ENCODE measurements at places on chromosomes 4 and X.

GRCh38 chr4:137213372-137214173 lies 318.7 kb downstream of the PCDH18 start:
- DNase-seq = no peak

DNA sequence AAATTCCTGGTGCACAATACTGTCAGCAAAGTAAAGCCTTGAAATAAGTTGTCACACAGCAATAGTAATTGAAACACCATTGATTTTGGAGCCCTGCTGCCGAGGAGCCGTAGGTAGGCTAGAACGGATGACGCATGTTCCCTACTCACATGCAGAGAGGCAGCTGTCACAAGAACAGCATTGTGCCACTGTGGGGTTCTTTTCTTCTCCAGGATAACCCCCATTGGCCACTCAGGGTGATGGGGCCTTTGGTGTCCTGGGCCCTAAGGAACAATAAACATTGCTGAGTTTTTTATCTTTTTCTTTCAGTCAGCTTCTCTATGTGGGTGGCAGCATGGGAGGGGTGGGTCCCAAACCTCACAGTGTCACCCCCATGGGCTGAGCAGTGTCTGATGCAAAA lies 542.3 kb downstream of the BCOR start:
- DNase-seq = no peak

GRCh38 chr4:103429283-103429682 lies 231.1 kb upstream of the CENPE start:
- no peak for DNase-seq

- DNase-seq = no peak
Measured at GRCh38 chr4:98890702-98891455, 38.1 kb downstream of the EIF4E start.

GRCh38 chrX:64580035-64580434 lies 184.8 kb upstream of the MTMR8 start:
- DNase-seq = no peak

DNA sequence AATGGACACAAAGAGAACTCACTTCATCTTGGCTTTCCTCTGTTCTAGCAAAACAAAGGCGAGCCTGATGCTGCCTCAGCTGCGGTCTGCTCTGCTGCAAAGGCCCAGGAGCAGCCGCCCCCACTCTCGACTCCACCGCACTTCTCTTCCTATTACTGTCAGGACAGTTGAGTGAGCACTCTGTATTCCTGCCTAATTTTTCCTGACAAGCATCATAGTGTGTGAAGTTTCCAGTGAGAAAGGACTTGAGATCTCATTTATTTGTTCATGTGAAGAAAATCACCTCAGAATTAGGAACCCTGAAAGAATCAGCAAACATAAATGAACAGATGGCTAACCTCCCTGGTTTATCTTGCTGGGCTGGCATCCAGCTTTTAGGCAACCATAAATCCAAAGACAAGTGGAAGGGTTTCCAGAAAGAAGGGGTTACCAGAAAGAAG lies 15.6 kb downstream of the SCARB2 start:
- no peak for DNase-seq

DNA sequence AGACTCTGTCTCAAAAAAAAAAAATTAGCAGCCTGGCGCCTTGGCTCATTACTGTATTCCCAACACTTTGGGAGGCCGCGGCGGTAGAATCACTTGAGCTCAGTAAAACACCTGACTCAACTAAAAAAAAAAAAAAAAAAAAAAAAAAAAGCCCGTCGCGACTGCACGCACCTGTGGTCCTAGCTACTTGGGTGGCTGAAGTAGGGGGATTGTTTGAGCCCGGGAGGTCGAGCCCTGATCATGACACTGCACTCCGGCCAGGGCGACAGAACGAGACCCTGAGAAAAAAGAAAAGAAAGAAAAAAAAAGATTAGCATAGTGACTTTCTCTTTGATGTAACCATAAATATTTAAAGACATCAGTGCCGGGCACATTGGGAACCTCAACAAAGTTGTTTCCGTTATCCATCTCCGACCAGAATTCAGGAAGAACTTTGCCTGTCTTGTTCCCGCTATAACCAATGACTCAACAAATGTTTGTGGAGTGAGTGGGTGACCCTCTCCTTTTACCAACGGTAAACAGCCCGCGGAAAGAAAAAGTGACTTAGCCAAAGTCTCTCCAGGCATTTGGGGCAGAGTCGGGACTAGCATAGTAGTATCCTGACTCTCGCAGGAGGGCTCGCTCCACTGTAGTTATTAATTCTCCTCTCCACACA lies 553 bp upstream of the MED28 start:
- peak; percentile 56 for DNase-seq

DNA sequence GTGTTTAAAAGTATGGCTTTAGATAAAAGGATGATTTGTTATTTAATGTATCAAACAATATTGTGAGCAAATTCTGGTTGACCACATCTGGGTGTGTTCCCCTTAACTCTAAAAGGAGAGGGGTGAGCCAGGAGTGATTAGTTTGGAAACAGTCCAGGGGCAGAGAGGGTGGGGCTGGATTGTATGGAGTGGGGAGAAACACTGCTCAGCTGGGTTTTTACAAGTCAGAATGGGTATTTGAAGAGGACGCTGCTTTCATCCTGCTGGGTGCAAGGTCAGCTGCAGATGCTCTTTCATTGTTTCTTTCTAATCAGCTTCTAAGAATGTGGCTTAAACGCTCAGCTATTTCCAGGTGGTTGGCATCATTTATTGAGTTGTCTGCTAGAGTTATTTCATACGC lies 82.8 kb upstream of the LIMCH1 start:
- no peak for DNase-seq

DNA sequence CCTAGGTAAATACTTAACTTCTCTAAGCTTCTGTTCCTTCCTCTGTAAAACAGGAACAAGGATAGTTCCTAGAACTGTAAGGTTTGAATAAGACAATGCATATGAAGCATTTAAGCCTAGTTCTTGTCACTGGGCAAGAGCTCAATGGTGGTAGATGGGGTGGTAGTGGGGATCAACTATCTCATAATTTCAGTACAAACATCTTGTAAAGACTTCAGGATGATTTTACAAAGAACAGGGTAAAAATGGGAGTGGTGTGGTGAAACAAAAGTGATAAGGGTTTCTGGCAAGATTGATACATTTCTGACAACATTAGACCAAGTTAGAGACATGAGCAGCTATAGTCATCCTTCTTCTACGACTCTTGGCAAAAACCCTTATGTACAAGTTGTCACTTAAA lies 137.8 kb downstream of the SCFD2 start:
- no peak for DNase-seq

DNA sequence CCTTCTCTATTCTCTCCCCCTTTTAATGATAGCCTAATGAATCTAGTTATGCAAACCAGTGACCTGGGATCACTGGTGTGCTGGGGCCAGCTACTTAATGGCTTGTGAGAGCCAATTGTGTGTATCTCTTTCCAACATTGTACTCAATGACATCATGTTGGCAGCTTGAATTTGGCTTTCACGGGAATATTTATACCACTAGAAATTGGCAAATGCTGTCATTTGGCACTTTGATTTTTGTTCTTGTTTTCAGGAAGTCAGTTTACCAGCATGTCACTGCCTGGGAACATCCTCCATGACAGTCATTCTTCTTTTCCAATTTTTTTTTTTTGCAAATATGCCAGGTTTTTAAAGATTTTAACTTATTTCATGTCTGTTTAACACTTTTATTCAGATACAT lies 1685.3 kb downstream of the STIM2 start:
- no peak for DNase-seq
